ENCODE measurements at places on chromosomes 4 and X.

GRCh38 chr4:13541720-13542576 is 2.4 kb downstream of the NKX3-2 start:
- DNase-seq = no peak

DNA sequence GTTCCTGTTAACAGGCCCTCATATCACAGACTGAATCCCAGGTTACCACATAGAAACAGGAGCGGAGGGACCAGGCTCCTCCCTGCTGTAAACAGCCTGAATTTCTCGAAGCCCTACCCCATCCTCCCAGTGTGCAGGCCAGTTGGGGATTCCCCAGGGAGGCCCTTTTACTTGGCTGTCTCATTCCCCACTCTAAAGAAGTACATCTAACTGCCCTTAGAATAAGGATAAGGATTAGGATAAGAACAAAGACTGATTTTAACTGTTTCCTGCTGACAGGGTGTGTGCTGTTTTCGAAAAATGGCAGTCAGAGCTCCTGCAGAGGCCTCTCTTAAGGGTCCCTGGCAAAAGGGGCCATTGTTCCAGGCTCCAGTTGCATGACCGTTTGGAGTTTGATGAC is 133.7 kb downstream of the PAPSS1 start:
- DNase-seq = no peak

DNA sequence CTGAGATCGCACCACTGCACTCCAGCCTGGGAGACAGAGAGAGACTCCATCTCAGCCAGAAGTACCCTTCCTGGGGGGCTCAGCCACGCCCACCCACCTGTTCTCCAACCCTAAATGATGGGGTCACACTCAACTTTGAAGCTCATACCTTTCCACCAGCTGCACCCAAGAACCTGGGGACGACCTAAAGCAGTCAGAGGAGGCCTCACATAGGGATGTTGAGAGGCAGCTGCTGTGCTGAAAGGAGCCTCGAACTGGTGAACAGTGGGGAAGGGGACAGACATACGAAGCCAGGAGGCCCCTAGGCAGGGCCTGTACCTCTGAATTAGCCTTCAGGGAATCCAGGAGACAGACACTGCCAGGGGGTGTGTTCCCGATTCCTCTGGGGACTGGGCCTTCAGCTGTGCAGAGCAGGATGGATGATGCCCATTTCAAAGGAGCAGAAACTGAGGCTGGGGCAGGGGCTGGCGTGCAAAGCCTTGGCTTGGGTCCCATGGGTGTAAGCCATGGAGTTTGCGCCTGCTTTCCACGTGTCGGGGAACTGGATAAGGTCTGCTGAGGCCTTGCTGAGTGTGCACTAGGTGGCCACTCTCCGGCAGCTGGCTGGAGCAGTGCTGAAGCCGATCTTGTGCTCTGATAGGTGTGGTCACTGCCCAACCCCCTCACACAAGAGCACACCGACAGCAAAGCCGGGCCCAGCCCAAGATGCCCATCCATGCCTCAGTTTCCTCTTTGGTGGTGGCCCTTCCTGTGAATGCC is 130.8 kb downstream of the CPZ start:
- no peak for DNase-seq

GRCh38 chr4:114998316-114998715 is 115.1 kb downstream of the NDST4 start:
- DNase-seq = no peak

DNA sequence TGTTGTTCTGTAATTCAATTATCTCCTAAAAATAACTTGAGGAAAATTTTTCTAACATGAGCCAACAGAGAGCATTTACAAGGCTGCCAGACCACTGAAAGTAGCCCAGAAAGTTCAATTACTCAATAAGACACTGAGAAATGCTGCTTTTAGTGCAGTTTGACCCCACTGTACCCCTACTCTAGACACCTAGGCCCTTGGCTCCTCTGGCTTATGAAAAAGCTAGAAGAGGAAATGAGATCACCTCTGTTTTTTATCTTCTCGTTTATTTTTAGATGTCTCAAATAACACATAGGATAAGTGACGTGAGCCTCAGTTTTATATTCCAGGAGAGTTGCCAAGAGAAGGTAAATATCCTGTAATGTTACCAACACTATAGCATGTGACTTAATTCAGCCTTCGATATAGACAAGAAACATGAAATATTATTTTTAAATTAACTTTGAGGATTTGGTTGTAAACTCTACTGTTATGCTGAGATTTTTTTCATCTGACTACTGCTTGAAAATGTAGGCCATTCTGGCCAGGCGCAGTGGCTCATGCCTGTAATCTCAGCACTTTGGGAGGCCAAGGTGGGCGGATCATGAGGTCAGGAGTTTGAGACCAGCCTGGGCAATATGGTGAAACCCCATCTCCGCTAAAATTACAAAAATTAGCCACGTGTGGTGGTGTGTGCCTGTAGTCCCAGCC is 24.4 kb downstream of the TNIP3 start:
- no peak for DNase-seq

DNA sequence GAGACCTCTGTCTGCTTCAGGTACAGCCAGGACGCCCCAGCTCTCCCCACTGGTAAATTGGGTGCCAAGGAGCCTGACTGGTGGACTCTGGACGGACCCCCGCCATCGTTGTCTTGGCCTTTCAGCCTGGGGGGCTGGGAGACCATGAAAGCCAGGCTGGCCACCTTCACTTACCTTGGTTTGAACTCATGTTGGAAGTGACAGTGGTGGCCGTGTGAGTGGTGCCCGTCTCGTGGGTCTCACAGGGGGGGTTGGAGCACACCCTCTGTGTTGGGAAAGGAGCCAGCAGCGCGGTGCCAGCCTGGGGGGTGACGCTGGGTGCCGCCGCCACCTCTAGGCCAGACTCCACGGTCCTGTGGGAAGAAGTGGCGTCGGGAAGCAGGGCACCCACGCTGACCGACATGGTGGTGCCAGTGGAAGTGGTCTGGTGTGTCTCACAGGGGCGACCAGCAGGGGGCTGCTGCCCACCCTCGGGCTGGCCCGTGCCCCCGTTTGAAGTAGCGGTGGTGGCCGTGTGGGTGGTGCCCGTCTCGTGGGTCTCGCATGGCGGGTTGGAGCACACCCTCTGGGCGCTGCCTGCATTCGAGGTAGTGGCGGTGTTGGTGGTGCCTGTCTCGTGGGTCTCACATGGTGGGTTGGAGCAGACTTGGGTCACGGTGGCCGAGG is 9.6 kb upstream of the RENBP start:
- no peak for DNase-seq

- DNase-seq = peak; percentile 50
Measured at GRCh38 chr4:6761649-6762615, 20.6 kb upstream of the KIAA0232 start.

GRCh38 chr4:74932832-74933561 is at the start of gene PARM1:
Gene PARM1 (plus strand): TSS chr4:74933116. CDS start chr4:74933328, 212 bp downstream.
- no peak for DNase-seq

DNA sequence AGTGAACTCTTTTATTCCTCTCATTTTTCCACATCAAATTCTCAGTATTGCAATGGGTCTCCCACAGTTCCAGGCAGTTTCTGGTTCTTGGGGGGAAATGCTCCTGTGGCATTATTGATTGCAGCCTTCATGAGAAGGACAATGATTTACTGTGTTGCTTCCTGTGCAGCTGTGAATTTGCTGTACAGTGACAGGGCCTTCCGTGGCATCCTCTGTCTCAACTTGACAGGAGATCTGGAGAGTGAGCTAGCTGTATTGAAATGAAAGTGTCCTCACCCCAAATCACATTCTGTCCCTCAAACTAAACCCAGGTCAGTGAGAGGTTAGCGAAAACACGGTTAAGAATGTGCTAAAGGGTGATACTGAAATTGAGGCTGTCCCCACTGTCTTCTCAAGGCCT is 77.1 kb upstream of the ATOH1 start:
- DNase-seq = no peak

GRCh38 chr4:26891054-26891453 is 30.4 kb downstream of the STIM2 start:
- no peak for DNase-seq

DNA sequence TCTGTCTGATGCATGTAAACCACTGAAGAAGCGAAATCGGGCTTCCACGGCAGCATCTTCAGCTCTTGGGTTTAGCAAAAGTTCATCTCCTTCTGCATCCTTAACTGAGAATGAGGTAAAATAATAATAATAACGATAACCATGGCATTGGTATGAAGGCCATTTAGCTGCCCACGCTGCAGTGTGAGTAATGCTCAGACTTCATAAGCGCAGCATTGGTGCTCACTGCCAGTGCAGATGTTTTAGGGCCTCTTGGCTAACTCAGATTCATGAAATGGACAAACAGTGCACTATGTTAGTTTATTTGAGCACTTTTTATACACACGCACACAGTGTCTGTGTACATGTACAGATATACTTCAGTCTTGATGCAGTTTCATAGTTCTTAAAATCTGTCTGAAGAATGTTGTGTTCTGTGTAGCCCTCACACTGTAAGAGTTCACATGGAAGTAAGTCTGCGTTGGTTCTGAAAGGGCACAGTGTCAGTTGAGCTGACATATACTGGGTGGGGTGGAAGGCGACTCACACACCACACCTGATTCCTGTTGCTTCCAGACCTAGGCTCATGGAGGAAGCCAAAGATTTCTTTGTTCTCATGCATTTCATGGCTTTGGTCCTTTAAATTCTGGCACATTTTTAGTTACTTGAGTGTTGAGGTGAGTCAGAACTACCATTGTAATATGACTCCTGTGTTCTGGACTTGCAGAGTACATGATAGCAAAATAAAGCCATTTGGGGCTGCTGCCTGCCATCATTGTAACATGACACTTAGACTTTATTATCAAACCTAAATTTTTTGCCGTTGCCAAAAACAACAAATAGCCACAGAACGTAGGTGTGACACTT is 68.7 kb downstream of the NSD2 start:
- no peak for DNase-seq

GRCh38 chrX:119273420-119274192 is 37.5 kb downstream of the PGRMC1 start:
- no peak for DNase-seq

DNA sequence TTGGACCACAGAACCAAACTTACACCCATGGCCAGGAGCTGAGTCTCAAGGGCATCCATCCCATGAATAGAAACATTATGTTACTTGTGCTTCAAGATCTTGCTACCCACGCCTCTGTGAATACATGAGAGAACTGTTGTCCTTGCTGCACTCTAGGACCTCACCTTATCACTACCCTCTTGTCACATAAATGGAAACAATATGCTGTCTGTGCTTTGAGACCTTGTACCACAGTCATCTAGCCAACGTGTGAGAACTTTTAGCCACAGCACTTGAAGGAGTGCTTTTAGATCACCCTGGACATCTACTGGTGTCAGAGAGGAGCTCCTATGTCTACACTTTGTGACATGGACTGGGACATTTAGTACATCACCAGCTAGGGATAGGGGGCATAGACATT is 30.7 kb upstream of the HUWE1 start:
- no peak for DNase-seq

GRCh38 chrX:130637591-130637990 is 235.8 kb downstream of the RBMX2 start:
- no peak for DNase-seq

- no peak for DNase-seq
Measured at GRCh38 chr4:86563416-86563815, 30.7 kb upstream of the PTPN13 start.

DNA sequence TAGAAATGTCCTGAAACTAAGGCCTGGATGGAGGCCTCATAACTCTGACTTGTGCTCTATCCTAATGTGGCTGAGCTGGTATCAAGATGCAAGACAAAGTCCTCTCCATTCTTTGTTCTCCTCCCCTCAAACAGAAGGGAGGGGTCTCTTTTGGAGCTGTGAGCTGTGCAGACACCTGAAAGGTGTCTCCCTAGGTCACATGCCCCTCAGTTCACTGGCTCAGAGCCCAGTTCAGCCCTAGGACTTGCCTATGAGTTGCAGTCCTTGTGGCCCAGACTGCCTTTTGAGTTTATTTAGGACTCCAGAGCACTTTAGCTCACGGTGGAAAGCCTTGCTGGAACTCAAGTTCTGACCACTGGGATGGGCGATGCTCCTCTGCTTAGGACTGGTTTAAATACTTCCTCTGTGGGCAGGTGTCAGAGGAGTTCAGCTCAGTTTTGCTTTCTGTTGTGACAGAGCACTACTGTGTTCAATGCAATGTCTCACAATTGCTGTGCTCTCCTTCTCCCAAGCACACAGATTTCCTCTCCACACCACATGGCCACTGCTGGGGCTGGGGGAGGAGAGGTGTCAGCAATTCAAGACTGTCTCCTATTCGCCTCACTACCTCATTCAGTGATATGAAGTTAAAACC is 84.8 kb upstream of the ZNF827 start:
- DNase-seq = no peak

DNA sequence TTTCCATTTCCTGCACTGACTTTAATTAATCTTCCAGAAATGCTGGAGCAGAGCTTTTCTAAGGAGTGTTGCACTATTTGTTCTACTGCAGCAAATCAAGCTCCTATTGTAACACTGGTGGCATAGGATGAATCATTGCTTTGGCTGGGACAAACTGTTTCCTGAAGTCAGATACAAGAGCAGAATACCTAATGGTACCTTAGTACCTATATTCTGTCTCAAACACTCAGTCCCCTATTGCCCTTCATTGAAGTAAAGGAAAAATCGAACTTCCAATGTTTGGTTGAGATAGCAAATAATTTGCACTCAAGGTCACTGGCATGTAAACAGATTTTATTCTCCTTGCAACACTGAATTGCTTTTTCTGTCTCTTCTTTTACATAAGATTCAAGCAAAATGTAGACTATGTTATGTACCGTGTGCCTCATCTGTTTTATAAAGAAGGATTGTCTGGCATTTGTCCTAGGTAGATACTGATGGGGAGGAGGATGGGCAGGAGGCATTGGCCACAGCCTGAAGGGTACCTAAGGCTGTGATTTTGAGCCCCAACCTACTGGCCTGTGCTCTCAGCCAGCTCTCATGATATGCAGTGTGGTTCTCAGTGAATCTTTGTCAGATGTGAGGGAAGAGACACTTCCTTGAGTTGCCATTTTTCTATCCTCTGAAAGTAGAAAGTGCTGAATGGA is 141.6 kb downstream of the AASDH start:
- no peak for DNase-seq

DNA sequence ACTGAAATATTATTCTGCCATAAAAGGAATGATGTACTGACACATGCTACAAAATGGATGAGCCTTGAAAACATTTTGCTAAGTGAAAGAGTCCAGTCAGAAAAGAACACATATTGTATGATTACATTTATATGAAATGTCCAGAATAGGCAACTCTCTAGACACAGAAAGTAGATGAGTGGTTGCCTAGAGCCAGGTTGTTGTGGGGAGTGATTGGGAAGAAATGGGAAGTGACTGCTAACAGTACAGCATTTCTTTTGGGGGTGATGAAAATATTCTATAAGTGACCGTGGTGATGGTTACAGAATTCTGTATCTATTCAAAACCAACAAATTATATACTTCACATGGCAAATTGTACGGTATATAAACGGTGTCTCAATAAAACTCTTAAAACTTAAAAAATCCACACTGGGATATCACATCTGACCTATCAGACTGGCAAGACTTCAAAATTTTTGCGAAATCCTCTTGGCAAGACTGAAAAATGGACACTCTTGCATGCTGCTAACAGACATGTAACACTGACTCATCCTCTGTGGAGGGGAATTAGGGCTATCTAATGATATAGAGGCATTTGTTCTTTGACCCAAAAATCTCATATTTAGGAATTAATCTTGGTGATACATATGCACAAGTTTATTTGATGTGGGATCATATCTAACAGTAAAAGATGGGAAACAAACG is 71.8 kb downstream of the FAM13A start:
- DNase-seq = no peak

- no peak for DNase-seq
Measured at GRCh38 chr4:53043891-53044650, 182.0 kb downstream of the RASL11B start.

GRCh38 chrX:132504417-132504816 is 15.6 kb upstream of the MBNL3 start:
- no peak for DNase-seq

Measured in DND-41 (cell line).